ENCODE measurements at places on chromosomes 12 and 14. TPM values are rescaled to one million over a fixed set of nuclear protein-coding genes. Genes with fewer than 3 reads are reported as not detected.

SSPN gene
- 0.86 TPM for total RNA-seq

SMIM41 gene
- total RNA-seq = 0.31 TPM

WNT1 gene
- not detected for total RNA-seq

GRIP1 gene
- 37.6 TPM for total RNA-seq

RNF212B gene
- 1.2 TPM for total RNA-seq

REM2 gene
- 1.1 TPM for total RNA-seq

KRT72 gene
- not detected for total RNA-seq

DPPA3 gene
- 1.2 TPM for total RNA-seq

CCDC196 gene
- not detected for total RNA-seq

ZFHX2 gene
- 27.0 TPM for total RNA-seq

ASB2 gene
- total RNA-seq = 0.77 TPM

LBHD2 gene
- total RNA-seq = not detected

ERBB3 gene
- 52.4 TPM for total RNA-seq

KIF21A gene
- total RNA-seq = 26.0 TPM

DNA sequence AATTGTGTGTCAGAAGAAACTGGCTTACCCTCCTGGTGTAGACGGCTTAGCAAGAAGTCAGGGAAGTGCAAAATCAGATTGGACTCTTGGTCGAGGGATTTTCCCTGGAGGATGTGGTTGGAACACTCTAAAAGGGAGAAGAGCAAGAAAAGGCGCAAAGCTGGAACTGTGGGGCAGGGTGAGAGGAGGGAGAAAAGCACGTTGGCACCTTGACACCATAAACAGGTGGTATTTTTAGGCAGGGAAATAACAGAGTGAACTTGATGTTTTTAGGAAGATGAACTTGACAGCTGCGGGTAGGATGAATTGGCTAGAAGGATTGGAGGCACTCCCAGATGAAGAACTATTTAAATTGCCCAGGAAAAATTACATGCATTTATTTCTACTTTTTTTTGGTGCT, 67.7 kb downstream of the HCAR2 start:
- DNase-seq = no peak

DNA sequence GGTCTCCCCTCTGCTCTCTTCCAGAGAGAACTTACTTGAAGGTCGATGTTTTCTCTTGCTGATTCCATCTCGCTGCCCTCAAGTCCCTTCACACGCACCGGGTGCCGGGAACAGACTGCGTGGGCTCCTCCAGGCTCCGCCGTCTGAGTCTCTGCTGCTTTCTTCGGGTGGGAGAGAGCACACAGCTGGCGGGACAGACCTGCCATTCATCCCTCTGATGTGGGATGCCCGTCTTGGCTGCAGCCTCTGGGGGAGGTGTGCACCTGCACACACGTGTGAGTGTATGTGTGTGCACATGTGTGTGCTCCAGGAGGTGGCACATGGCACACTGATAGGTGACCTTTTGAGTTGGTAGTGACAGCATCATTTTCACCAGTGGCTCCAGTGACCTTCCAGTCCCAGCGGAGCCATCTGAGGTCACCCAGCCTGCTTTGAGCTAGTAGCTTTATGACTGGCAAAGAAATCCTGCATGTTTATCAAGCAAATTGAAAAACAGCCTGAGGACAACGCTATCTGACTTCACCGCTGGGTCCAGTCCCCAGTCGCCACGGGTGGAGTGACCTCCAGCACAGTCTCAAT, at the start of gene NINJ2:
Gene NINJ2, minus strand, starts transcription at position 153 of the 579 bp plus-strand sequence. Its CDS starts 85 bp downstream, at position 68.
- no peak for DNase-seq

DNA sequence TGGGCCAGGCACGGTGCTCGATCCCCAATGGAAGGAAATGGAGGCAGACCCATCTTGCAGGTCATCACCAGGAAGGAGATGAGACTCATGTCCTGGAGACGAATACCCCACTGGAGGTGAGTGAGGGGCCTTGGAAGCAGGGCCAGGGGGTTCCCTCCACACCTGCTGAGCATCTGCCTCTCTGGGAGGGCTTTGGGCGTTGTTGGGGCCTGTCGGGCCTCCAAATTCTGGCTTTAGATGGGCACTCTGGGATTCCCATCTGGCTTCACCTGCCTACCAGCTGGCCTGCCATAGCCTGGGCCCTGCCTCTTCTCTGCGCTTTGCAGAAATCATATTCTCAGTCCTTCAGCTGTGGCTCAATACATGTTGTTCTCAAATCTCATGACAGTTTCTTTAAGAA, 13.9 kb downstream of the RTL1 start:
- DNase-seq = no peak

DNA sequence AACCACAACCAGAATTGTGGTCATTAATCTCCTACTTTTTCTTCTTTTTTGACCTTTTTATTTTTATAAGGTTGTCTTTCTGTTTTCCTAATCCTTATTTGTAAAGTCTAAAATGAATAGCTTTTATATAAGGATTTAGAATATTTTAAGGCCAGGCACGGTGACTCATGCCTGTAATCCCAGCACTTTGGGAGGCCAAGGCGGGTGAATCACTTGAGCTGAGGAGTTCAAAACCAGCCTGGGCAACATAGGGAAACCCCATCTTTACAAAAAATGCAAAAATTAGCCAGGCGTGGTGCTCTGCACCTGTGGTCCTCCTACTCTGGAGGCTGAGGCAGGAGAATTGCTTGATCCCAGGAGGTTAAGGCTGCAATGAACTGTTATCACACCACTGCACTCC, 55.1 kb downstream of the IFT81 start:
- no peak for DNase-seq

GRCh38 chr12:102811110-102811737, 105.8 kb downstream of the PAH start:
- DNase-seq = peak; percentile 66

DNA sequence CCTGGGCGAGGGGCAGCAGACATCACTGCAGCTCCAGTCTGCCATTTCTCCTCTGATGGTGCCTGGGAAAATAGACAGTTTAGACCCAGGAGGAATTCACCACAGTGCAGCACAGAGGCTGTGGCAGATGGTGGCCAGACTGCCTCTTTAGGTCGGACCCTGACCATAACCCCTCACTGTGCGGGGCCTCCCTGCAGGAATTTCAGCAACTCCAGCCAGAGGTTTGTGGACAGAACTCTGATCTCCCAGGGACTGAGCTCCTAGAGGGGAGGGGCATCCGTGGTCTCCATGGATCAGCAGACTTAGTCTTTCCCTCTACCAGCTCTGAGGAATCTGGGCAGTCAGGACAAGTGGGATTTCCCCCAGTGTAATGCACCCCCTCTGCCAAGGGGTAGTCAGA, 106.5 kb downstream of the ZC3H14 start:
- no peak for DNase-seq

GRCh38 chr14:49036266-49036665, 549.9 kb downstream of the RPS29 start:
- DNase-seq = no peak

GRCh38 chr12:57063991-57064685, 14.2 kb upstream of the MYO1A start:
- no peak for DNase-seq

- DNase-seq = no peak
Measured at GRCh38 chr14:91108941-91109611, 4.8 kb upstream of the DGLUCY start.

DNA sequence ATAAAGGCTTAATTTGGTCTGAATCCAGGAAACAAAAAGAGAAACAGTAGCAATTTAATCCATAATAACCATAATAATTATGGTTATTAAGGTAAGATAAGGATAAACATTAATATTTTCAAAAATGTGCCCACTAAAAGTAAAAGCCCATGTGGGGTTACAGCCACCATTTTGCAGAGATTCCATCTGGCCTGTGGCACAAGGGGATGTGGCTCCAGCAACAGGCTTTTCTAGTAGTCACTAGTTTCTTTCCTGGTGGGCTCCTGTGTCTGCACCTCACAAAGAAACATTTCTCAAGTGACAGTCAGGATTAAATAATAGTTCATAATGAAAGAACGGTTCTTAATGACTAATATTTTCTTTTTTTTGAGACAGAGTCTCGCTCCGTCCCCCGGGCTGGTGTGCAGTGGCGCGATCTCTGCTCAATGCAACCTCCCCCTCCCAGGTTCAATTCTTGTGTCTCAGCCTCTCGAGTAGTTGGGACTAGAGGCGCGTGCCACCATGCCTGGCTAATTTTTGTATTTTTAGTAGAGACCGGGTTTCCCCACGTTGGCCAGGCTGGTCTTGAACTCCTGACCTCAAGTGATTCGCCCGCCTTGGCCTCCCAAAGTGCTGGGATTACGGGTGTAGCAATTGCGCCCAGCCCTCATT, 32.2 kb downstream of the GPR19 start:
- DNase-seq = no peak

DNA sequence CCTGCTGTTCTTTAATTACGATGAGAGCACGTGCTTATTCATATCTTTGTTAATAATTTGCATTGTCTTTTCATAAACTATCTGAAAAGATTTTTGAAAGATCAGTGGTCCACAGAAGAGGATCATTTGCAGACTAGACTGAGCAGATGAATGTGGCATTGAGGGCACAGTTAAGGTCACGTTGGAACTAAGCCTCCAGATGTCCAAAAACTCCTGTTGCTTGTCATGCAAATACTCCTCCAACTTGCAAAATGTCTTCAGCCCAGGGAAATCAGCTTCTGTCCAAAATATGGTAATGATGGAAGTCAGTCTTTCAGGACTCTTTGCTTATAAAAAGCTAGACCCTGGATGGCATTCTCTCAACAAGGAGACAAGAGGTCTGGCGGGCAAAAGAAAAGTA, 201.6 kb upstream of the TMEM260 start:
- no peak for DNase-seq

DNA sequence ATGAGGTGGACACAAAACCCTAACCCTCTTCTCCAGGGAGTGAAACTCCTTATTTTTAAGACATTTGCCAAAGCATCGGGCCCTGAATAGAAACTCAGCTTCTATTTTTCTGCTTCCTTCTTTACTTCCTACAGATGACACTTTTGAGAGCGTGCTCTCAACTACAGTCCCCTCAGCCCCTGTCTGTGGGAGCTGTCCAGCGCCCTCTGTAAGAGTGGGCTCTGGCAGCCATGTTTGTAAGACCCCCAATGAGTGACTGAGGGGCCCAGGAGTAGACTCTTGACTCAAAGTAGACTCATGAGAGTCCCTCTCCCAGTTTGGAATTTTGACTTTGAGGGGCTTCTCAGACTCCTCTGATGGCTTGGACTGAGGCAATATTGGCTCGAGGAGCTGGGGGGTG, 25.5 kb upstream of the BATF start:
- no peak for DNase-seq

- no peak for DNase-seq
Measured at GRCh38 chr14:101505236-101505970, 55.9 kb upstream of the DIO3 start.

DNA sequence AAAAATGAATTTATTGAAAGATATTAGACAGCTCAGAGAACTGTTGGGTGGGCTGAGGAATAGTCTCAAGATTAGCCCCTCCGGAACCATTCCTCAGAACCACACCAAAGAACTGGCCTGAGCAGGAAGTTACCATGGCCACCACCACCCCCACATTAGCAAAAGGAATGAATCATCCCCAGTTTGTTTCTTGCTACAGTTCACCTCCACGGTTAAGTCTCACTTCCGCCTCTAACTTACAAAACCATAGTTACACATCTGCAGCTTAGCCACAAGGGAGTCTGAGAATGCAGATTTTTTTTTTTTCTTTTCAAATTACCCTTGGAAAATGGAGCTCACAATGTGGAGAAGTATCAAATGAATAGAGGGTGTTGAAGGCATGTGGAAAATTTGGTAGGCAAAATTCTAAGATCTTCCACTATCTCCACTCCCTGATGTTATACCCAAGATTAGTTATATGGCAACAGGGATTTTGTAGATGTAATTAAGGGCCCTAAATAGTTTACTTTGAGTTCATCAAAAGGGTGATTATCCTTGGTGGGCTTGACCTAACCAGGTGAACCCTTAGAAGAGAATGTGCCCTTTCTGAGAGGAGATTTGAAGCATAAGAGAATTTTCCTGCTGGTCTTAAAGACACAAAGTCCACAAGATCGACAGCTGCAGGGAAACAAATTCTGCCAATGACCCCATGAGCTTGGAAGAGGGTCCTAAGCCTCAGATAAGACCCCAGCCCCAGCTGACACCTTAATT, 129.8 kb upstream of the KRR1 start:
- no peak for DNase-seq

GRCh38 chr14:23319746-23320583, 1.3 kb upstream of the PABPN1 start:
- peak; percentile 28 for DNase-seq

DNA sequence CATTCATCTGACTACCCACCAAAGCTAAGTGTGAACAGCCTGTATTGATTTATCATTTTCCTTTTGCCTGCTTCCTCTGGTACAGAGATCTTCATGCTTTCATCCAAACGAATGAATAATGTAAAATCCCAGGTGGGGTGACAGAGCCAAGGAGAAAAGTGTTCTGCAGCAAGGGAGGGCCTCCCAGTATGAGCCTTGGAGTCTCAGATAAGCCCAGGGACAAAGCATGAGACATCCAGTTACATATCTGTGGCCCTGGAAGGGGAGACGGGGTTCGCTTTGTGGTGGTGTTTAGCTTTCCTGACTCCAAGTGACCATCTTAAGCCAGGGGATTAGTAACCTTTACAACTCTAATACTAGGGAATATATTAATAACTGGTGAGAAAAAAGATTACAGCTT, 177.1 kb downstream of the ETV6 start:
- DNase-seq = no peak

GRCh38 chr12:103839609-103840461, 1.2 kb downstream of the NT5DC3 start:
- DNase-seq = no peak

DNA sequence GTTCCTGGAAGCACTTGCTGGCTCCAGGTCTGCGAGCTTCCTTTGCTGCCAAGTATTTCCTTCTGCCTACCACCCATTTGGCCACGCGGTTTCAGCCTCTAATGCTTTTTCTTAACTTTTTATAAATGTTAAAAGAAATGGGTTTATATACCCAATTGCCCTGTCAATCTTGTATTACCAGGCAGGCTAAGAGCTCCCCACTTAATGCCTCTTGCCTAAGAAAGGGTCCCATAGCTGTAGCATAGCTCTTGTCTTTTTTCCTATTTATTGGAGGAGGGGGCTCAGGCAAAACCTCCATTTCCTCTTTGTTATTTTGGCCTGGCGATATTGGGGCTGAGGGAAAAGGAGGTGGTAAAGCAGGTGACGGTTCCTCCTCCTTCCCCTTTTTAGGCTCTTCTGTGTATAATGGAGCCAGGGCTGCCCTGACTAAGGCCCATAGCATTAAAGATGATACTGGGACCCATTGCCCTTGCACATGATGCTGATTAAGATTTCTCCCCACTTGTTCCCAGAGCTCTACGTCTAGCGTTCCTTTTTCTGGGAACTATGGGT, 21.6 kb upstream of the BLTP3B start:
- no peak for DNase-seq

GRCh38 chr12:124842073-124842749, 21.5 kb downstream of the SCARB1 start:
- DNase-seq = no peak

GRCh38 chr14:75752086-75752485, 91.0 kb downstream of the TTLL5 start:
- DNase-seq = no peak
